ENCODE measurements at places on chromosomes 5 and 9.

GRCh38 chr9:91207397-91207728 lies 154.4 kb downstream of the AUH start:
- H3K4me3 ChIP-seq: no peak overlapping the region
- no peak for DNase-seq
- no peak overlapping the region for H3K27ac ChIP-seq
- no peaks in the 10 kb centered on the region for H3K27me3 ChIP-seq
- no peaks in the 10 kb centered on the region for H3K36me3 ChIP-seq
- no peaks in the 10 kb centered on the region for H3K4me1 ChIP-seq

DNA sequence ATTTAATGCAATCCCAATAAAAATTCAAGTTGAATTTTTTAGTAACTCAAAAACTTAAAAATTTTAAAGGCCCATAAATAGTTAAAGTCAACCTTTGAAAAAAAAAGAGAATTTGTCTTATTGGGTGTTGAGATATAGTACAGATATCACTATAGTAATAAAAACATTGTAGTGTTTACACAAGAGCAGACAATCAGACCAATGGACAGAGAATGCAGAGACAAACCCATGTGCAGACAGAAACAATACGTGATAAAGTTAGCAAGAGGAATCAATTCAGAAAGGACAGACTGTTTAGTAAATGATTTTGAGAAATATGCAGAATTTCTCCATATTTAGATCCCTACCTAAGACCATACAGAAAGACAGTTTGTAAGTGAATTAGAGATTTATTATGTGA lies 33.9 kb downstream of the GOLGA1 start:
- H3K27ac ChIP-seq: no peak overlapping the region
- no peaks in the 10 kb centered on the region for H3K27me3 ChIP-seq
- H3K4me1 ChIP-seq: no peaks in the 10 kb centered on the region
- DNase-seq: no peak
- H3K36me3 ChIP-seq: no peaks in the 10 kb centered on the region

DNA sequence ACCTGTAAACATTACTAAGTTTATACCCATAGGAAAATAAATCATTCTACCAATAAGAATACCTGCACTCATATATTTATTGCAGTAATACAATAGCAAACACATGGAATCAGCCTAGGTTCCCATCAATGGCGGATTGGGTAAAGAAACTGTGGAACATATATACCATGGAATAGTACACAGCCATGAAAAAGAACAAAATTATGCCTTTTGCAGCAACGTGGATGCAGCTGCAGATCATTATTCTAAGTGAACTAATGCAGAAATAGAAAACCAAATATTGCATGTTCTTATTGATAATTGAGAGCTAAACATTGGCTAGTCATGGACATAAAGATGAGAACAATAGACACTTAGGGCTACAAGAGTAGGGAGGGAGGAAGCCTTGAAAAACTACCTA lies 667.4 kb upstream of the WWC1 start:
- peak overlapping the region; percentile 56 for H3K4me3 ChIP-seq
- no peak for DNase-seq
- H3K27ac ChIP-seq: no peak overlapping the region
- H3K4me1 ChIP-seq: peaks cover 8% of the 10 kb centered on the region

DNA sequence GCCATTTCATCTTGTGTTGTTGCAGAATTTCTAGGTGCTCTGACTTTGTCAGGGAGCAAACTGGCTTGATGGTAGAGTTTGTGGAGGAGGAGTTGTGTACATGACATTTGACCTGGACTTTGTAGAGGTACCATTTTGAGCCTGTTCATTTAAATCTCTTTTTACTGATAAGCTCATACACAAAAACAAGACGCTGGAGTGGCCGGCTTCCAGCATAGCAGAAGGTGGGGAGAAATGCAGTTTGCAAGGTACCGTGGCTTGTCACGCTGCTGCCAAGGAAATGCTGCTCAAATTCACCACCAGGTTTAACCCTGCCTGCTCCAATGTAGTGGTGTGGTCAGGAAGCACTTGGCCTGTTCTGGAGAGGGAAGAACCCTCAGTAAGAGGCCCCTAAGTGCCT lies 18.9 kb upstream of the IQGAP2 start:
- H3K4me1 ChIP-seq: peaks cover 7% of the 10 kb centered on the region
- H3K36me3 ChIP-seq: no peaks in the 10 kb centered on the region
- H3K27me3 ChIP-seq: no peaks in the 10 kb centered on the region
- no peak for DNase-seq
- no peak overlapping the region for H3K4me3 ChIP-seq
- no peak overlapping the region for H3K27ac ChIP-seq

GRCh38 chr9:113597390-113598241 lies 134.1 kb downstream of the RGS3 start:
- H3K4me3 ChIP-seq: no peak overlapping the region
- peaks cover 16% of the 10 kb centered on the region for H3K4me1 ChIP-seq
- H3K27me3 ChIP-seq: no peaks in the 10 kb centered on the region
- peaks cover 15% of the 10 kb centered on the region for H3K36me3 ChIP-seq
- DNase-seq: no peak

- H3K27me3 ChIP-seq: no peaks in the 10 kb centered on the region
- H3K4me3 ChIP-seq: no peak overlapping the region
- DNase-seq: peak; percentile 52
- no peaks in the 10 kb centered on the region for H3K36me3 ChIP-seq
Measured at GRCh38 chr5:23169660-23170416, 316.7 kb upstream of the CDH12 start.

DNA sequence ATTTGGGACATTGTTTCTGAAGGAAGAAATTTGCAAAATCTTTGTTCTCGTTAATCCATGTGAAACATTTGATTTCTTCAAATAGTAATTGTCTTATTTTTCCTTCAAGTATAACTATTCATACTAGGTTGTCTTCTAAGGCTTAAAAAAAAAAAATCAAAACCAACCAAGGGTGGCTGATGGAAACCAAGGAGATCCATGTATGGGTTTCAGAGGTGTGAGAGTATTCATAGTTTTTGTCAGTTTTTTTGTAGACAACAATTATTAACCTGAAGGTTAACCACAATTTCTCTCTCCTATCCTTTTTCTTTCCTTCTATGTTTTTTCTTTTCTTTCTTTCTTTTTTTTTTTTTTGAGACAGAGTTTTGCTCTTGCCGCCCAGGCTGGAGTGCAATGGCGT lies 35.4 kb downstream of the KDM4C start:
- H3K4me3 ChIP-seq: no peak overlapping the region
- no peak overlapping the region for H3K27ac ChIP-seq
- no peaks in the 10 kb centered on the region for H3K4me1 ChIP-seq
- no peak for DNase-seq
- peaks cover 34% of the 10 kb centered on the region for H3K36me3 ChIP-seq

GRCh38 chr9:108002371-108002956 lies 512.9 kb upstream of the KLF4 start:
- H3K27ac ChIP-seq: no peak overlapping the region
- H3K36me3 ChIP-seq: no peaks in the 10 kb centered on the region
- DNase-seq: no peak

- no peak overlapping the region for H3K27ac ChIP-seq
- DNase-seq: peak; percentile 91
- no peaks in the 10 kb centered on the region for H3K36me3 ChIP-seq
- peaks cover 6% of the 10 kb centered on the region for H3K27me3 ChIP-seq
- H3K4me3 ChIP-seq: no peak overlapping the region
Measured at GRCh38 chr5:150286820-150287219, 2.8 kb downstream of the CAMK2A start.

Measured in endodermal cell (in vitro differentiated cells).